ENCODE measurements at places on chromosomes 16 and 17.

GRCh38 chr16:69478685-69479084 lies 54.3 kb downstream of the CYB5B start:
- no peak for DNase-seq

DNA sequence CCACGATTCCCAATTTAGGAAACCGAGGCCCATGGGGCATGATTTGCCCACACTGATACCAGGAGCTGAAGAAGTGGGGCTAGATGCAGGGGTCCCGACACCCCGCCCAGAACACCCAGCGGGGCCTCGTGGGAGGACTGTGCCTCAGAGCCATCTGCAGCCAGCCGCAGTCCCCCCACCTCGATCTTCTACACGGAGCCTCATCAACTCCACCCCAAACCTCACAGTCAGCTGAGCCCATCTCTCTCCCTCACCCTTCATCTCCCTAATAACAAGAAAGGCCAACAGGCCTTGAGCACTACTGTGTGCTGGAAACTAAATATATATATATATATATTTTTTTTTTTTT lies 4.2 kb downstream of the ITGAE start:
- DNase-seq = peak; percentile 82

DNA sequence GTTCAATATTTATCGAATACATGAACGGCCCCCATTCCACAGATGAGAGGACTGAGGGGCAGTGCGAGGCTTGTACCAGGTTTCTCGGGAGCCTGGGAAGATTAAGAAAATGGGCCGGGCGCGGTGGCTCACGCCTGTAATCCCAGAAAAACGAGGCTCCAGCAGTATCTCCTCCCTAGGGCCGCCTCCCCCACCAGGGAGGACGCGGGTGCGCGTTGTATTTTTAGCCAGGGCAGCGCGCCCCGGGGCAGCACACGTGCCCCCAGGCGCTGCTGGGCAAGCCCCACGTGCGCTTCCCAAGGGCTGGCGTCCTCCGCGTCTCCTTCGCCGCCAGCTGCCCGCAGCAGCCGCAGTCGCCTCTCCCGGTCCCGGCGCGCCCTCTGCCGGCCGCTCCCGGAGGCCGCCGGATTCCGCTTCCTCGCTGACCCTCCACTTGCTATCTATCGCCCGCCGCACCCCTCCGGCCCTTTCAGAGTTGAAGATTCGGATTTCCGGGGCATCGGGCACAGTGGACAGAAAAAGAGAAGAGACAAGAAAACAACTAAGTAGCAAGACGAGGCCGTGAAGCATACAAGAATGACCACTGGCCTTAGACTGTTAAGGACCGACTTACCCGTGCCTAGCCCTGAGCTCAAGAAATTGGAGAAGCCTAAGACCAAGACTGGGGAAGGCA lies 1.9 kb upstream of the YBX2 start:
- peak; percentile 89 for DNase-seq

DNA sequence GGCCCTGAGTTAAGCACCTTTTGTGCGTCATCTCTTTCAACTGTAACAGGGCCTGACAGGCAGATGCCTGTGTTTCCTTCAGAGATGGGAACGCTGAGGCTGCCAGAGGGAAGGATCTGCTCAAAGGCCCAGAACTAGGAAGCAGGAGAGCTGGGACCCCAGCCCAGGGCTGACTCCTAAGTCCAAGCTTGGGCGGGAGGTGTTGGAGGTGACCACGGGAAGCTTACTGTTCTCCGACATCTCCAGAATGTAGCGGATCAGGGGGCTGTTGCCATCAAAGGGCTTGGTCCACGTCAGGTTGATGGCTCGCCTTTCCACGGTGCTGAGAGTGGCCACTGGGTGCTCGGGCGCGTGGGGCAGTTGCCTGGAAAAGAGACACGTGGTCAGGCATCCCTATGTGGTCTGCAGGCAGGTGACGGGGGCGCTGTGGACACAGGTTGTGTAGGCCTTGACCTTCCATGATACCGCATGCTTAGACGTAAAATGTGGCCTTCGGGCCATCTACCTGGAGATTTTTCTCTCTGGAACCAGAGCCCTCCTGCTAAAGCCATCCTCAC lies 111.4 kb upstream of the CDC42EP4 start:
- DNase-seq = no peak

DNA sequence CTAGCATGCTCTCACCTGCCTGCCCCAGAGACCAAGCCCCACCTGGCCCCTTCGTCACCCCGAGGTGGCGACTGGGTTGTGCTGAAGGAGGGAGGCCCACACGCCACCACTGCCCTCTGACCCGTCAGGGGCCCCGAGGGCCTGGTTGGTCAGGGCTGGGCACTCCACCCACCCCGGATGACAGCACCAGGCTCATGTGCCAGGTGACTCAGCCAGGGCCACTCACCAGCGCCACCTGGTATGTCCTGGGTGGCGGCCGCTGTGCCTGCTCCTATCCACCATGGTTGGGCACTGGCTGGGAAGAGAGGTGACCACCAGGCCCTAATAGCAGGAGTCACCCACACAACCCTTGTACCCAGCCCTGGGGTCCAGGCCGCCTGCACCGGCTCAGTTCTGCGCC lies 68.9 kb downstream of the JPH3 start:
- DNase-seq = no peak

- no peak for DNase-seq
Measured at GRCh38 chr17:75512926-75513640, 2.3 kb downstream of the CASKIN2 start.

DNA sequence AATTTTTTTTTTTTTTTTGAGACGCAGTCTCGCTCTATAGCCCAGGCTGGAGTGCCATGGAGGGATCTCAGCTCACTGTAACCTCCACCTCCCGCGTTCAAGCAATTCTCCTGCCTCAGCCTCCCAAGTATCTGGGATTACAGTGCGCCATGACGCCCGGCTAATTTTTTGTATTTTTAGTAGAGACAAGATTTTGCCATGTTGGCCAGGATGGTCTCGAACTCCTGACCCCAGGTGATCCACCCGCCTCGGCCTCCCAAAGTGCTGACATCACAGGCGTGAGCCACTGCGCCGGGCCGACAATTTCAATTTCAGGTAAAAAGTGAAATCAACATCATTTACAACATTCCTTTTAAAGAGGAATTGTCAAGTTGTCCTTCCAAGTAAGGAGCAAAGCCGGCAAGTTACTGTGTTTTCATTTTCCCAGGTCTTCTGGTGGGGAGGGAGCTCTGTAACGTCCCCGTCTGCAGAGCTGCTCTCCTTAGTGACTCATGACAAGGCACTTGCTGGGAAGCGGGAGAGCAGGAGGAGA lies 873 bp downstream of the NPLOC4 start:
- DNase-seq = no peak

- no peak for DNase-seq
Measured at GRCh38 chr17:41167561-41167960, 460 bp downstream of the KRTAP4-3 start.

DNA sequence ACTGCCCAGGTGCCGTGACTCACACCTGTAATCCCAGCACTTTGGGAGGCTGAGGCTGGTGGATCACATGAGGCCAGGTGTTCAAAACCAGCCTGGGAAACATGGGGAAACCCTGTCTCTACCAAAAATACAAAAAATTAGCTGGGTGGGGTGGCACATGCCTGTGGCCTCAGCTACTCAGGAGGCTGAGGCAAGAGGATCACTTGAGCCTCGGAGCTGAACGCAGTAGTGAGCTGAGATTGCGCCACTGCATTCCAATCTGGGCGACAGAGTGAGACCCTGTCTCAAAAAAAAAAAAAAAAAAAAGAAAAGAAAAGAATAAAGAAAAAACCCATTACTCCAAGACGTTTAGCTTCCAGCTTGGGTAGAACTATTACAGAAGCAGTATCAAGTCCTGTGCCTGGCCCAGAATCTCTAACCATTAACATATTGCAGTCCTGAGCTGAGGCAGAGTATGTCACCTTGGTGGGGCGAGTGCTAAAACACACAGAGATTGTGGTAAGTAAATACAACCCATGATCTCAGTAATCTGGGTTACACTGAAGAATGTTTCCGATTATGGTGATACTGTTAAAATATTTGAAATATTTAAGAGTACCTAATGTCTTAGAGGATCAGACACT lies 23.2 kb upstream of the CFAP20 start:
- no peak for DNase-seq

GRCh38 chr17:55478971-55479370 lies 32.3 kb downstream of the SMIM36 start:
- no peak for DNase-seq

DNA sequence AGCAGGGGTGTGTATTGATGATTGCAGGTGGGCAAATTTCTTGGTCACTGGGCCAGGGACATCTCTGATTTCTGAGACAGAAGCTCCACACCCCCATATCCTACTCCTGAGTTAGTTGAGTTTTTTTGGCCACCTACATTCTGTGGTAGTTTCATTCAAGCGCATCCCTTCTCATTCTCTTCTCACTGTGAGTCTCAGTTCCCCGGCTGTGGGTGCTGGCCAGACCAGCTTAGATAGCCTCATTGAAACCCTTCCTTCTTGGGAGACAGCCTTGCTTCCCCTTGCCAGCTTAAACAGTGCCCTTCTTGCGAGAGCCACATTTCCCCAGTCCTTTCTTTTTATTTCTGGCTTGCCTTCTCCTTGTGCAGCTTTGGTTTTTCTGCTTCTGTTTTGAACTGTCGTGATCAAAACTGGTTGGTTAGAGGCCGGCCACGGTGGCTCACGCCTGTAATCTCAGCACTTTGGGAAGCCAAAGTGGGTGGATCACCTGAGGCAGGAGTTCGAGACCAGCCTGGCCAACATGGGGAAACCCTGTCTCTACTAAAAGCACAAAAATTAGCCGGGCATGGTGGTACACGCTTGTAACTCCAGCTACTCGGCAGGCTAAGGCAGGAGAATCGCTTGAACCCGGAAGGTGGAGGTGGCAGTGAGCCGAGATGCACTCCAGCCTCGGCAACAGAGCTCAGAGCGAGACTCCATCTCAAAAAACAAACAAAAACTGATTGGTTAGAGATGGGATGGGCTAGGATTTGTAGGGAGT lies 2.8 kb downstream of the GPT2 start:
- no peak for DNase-seq

GRCh38 chr17:66306446-66306845 lies 4.0 kb downstream of the PRKCA start:
- no peak for DNase-seq

DNA sequence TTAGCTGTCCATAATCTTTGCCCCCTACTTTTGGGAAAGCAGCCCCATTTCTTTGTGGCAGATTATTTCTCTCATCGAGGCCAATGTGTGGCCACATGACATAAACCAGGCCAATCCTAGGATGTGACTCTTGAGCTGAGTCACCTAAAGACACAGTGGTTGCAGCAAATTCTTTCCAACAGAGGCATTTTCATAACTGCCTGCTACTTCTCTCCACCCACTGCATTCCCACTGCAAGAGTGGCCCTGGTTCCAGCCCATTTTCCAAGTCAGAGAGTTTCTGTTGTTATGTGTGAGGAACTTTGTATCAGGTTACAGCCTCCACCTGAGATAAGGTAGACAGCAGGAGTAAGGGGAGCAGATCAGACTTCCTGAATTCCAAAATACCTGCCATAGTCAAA lies 195.2 kb downstream of the RGS9 start:
- DNase-seq = no peak

DNA sequence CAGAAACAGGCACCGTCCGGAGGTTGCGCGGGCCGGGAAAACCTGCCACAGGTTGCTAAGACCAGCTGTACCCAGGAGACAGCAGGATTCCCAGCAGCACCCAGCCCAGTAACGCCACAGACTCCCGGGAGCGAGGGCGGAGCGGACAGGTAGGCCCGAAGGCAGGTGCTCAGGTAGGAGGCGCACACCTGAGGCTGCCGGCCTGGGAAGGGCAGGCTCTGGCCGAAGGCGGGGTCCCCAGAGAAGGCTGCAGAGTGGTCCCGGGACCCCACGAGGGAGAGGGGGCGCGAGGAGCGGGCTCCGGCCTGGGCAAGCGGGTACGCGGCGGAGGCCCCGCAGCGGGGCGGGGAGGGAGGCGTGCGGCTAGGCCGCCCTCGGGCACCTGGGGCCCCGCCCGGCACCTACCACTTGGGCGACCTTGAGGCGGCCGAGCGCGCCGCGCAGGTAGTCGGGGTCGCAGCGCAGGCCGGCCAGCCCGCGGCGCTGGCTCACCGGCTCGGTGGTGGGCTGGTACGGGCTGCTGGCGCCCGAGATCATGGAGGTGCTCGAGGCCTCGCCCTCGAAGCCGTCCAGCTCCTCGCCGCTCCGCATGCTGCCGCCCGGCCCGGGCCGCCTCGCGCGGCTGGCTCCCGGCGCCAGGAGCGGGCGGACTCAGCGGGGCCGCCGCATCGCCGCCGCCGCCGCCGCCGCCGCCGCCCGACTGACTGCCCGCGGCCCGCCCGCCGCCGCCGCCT lies 441 bp downstream of the CMTM4 start:
- peak; percentile 25 for DNase-seq

- no peak for DNase-seq
Measured at GRCh38 chr17:68450391-68450790, 6.9 kb downstream of the WIPI1 start.

- DNase-seq = no peak
Measured at GRCh38 chr17:56502120-56502654, 91.3 kb upstream of the NOG start.

DNA sequence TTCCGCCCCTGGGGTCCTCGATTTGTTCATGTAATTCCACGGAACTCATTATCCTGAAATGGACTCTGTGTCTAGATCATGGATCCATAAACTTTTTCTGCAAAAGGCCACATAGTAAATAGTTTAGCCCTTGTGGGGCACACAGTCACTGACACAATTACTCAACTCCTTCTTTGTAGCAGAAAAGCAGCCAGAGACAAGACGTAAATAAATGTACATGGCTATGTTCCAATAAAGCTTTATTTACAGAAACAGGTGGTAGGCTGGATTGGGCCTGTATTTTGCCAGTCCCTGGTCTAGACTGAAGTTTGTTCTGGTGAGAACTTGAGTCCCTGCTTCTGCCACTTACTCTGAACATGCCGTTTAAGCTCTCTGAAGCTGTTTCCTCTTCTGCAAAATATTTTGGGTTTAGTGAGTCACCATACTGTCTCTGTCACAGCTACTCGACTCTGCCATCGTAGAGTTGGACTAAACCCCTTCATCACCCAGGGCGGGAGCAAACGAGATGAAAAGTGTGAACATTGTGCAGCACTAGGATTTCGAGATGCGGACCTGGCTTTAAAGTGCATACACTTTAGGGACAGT lies 61.9 kb upstream of the FOXF1 start:
- DNase-seq = no peak

DNA sequence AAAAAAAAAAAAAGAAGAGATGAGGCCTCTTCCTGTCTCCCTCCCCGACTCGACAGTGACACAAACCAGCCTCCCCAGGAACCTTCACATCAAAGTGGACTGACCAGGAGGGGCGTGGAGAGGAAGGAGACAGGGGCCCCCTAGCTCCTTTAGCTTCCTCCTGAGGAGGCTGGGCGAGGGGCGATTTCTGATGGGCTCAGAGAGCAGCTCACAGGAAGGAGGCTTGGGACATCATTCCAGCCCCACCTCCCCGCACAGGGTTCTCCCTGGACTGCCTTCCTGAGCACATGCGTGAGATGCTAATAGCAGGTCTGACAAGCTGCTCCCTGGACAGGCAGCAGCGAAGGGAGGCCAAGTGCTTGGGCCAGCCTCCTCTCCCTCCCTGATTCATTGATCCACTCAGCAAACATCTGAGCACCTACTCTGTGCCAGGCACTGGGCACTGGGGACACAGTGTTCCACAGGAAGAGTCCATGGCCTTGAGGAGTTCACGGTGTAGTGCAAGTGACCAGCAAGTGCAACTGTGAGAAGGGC lies 14.4 kb upstream of the DOK4 start:
- DNase-seq = no peak
